LNCaP clone FGC (cell line): ENCODE measurements at places on chromosomes 12 and 14.

DNA sequence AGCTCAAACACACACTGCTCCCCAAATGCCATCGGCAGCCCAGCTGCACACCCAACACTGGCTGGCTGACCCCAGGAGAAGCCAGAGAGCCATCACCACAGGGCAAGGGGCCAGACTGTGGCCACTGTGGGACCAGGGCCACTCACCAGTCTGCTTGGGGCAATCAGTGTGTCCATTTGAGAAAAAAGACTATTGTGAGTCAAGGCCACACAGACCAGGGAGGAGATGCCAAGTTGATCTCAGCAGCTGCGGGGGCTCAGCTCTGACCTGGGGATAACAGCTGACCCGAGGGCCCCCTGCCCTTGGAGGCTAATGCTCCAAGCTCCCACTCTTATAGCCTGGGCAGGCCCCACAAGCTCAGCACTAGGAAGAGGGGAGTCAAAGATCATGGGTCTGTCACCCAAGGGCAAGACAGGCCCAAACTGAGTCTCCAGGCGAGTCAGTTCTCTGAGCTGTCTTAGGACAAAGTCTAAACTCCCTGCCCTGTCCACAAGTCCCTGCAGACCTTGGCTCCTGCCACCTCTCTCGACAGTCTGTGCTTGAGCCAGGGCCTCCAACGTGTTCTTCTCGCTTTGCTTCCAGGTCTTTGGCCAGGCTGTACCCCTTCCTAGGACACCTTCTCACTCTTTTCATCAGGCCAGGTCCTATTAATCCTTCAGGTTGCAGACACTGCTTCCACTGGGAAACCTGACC lies 30.1 kb upstream of the PNMA1 start:
- no peak for DNase-seq

DNA sequence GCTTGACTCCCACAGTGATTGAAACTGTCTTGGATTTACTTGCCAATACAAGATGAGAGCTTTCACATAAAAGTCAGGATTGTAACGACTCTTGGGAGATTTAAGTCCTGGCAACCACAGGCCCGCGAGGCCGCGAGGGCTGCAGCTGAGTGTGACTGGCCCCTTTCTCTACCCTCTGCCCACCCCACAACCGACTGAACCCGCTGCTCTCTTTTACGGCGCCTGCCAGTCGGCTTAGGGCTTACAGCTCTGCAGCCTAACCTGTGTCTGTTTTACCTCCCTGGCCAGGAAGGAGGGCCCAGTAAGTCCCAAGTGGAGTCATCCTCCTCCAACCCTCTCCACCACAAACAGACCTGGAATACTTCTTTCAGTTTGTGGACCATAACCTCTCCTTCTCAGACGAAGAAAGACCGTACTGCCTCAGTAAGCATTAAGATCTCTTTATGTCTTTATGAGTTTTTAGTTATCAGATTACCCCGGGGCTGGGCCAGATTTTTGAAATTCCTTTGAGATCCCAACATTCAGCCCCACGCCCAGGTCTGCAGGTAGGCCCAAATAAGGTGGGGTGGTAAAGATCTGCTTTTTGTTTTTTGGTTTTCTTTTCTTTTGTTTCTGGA lies 12.6 kb upstream of the TIGAR start:
- no peak for DNase-seq

DNA sequence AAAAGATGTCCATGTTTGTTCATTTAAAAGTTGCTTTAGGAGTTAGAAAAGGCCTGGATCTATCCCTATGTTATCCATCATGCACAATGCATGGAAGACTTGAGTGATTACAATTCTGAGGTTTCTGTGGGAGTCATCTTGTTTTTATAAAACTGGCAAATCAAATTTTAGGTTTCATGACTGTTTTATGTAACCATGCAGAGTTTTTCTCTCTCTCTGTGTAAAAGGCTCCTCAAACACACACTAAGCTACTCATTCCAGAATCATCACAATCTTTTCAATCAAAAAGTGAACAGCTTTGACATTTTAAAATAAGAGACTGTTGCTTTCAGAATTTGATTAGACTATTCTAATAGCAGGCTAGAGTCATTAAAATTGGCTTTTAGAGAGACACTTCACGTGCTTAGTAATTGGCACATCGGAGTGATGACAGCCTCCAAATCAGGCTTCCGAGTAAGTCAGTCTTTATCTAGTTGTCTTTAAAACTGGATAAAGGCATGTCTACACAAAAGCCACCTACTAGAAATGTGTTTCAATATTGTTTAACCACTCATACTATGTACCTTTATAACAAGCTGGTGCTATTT lies 31.9 kb downstream of the PRICKLE1 start:
- DNase-seq: no peak

DNA sequence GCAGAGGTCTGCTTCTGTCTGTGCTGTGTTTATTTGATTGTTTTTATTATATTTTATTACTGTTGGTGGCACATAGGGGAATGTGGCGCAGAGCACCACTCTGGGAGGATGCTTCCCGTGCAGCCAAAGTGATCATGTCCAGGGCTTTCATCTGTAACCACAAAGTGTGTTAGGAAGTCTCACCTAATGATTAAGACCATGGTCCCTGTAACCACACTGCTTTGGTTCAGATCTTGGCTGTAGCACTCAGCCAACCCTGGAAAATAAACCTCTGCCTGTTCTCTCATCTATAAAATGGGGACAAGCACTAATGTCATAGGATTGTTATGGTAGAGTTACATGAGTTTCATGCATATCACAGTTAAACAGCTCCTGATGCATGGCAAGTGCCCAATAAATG lies 1.9 kb downstream of the RESF1 start:
- no peak for DNase-seq

GRCh38 chr12:32502693-32503502 lies 103.5 kb downstream of the FGD4 start:
- DNase-seq: no peak

DNA sequence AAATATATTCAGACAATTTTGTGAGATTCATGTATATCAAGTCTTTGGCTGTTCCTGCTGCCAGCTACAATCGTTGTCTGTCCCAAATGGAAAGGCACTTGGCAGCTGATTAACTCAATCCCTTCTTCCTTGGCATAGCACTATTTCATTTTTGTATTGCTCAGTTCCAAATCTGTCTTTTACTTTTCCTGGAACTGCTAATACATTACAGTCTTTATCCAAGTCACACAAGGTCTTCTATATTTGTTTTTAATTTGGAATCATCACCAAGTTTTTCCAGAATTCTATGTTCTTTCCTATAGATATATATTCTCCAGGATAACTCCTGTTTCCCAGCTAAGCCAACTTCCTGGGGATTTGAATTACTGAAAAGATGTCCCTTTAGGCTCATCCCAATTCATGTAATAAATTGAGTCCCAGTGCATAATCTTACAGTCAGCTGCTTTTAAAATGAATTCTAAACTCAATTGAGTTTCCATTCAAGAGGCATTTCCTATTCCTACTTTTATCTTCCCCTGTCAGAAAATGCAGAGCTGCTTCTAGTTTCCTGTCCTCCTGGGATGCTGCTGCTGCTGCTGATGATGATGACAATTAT lies 45.9 kb downstream of the DYRK2 start:
- no peak for DNase-seq

DNA sequence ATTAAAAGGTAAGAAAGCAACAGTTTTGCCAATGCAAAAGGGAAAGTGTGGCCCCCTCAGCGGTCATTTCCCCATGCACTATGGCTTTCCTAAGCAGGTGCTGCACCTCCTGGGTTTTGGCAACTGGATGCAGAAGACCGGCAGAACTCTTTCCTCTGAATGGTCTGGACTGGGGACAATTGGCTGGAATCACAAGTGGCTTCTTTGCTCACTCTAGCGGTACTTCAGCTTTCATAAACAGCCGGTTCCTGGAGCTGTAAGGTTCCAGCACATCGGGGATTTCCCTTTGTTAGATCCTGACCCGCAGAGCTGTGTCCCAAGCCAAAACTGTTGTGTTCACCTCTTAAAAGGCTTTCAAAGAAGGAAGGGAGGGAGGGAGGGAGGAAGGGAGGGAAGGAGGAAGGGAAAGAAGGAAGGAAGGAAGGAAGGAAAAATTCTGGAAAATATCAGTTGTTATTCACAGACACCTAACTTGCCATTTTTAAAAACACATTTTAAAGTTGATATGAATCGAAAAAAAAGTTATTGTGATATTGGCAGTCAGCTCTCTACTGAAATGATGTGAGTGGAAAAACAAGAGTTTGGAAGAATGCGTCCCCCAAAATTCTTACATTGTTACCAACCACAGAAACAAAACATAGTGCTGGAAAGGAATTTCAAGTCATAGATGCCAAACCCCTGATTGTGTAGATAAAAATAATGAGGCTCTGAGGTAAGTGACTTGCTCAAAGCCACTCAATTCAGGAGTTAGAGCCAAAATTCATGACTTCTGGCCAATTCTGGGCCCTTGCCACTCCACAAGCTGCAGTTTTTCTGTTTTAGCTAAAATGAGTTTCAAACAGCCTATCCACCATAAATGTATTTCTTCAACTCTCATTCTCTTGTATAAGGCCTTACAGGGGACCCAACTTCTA lies 220.6 kb upstream of the HMGA2 start:
- DNase-seq: no peak

GRCh38 chr14:61511558-61511948 lies 183.8 kb upstream of the HIF1A start:
- DNase-seq: no peak

DNA sequence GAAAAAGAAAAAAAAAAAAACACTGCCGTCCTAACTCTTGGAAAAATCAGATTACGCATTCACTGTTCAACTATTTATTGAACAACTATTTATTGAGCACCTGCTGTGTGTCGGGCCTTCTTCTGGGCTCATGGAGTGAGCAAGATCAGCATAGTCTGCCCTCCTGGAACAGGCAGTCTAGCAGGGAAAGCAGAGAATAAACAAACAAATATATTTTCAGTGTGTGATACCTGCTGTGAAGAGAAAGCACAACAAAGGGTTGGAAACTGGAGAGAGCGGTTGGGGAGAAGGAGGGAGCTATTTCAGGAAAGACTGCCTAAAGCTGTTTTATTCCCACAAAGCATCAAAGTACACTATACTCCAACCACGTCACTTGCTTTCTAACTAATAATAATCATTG lies 10.8 kb downstream of the PROX2 start:
- no peak for DNase-seq
